Activated T-helper 1 cell treated with anti-CD3 and anti-CD28 coated beads, Interleukin-12 subunit alpha, Interleukin-12 subunit beta, Interleukin-2, Interleukin-4 antibody, amounts not matched to agents 30 ng/mL and 10 ng/mL and 1 ng/mL, durations not matched to agents 14 hours and 24 hours and 36 hours (primary cell): ENCODE measurements at places on chromosomes 4 and X.
A peak's percentile ranks its signal among the peaks of the same experiment; 100 is the strongest.

- H3K27me3 ChIP-seq, result no peaks in the 10 kb centered on the region
- H3K36me3 ChIP-seq, result no peaks in the 10 kb centered on the region
- H3K4me3 ChIP-seq, result no peak overlapping the region
- no peak for DNase-seq
Observed at GRCh38 chr4:148716431-148717052, 274.3 kb upstream of the NR3C2 start.

- H3K27ac ChIP-seq, result no peak overlapping the region
- peaks cover 6% of the 10 kb centered on the region for H3K27me3 ChIP-seq
Observed at GRCh38 chr4:56859841-56860240, 38.3 kb upstream of the SPINK2 start.

DNA sequence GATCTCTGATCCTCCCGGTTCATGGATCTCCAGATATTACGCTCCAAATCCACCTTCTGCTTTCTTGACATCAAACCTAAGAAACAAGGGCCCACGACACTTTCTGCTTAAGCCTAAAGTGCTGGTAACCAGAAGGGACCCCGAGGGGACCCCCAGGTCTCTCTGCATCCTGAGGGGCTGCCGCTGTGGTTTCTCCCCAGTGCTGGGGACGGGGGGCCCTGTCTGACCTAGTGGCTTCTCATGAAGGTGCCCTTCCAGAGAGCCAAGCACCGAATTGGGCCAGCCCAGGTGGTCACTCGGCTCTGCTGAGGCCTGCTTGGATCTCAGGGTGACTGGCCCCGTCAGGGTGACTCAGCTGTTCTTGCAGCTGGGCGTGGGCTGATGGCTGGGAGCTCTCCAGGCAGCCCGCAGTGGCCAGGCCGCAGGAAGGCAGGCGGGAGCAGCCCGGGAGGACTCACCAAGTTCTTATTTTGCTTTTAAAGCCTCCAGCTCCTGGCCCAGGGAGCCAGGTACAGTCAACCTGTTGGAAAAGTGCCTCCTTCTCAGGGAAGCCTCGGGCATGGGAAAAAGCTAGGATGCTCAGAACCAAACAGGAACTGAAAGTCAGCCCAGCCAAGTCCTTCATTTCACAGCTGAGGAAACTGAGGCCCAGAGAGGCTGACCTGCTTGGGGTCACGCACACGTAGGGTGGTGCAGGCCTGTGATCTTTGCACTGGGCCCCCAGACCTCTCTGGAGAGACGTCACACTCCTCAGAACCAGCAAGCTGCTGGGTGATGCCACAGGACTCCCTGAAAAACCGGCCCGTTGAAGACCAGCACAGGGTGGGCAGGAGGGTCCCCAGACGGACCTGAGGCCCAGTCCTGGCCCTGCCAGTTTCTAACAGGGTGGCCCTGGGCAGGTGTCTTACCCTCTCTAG is 16.7 kb downstream of the BLOC1S4 start:
- DNase-seq, result no peak
- no peaks in the 10 kb centered on the region for H3K36me3 ChIP-seq
- no peaks in the 10 kb centered on the region for H3K27me3 ChIP-seq
- H3K27ac ChIP-seq, result no peak overlapping the region

DNA sequence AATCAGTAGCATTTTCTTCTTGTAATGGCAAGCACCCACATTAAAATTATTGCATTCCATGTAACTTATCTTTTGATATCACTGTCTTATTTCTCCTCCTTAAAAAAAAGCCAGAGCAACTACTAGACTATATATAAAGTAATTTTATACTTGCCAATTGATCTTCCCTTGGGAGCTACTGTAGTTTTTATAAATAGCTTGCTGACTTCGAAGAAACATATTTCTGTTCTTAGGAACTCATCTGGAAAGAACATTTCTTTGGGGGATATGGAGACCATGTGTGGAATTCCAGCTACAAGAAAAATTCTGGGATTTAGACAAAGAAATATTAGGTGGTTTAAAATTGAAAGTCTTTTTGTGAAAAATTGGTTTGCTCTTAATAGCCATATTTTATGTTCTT is 94.9 kb downstream of the BMPR1B start:
- no peak overlapping the region for H3K27ac ChIP-seq
- no peak overlapping the region for H3K4me3 ChIP-seq

DNA sequence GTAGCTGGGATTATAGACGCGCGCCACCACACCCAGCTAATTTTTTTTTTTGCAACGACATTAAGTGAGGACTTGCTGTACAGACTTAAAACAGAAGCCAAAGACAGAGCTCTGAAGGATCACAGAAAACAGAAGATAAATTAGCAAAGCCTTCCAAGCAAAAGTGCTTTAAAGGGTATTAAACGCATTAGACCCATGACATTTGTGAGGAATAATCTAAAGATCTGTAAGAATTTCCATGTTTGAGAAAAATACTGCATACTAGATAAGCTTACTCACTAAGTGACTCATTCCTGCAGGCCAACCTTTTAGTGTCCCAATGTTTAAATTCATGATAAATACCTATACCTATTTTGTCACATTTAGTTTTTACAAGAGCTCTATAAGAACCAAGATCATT is 27.4 kb downstream of the SMARCA1 start:
- no peak overlapping the region for H3K4me3 ChIP-seq
- H3K27me3 ChIP-seq, result no peaks in the 10 kb centered on the region
- no peak for DNase-seq
- no peak overlapping the region for H3K27ac ChIP-seq

DNA sequence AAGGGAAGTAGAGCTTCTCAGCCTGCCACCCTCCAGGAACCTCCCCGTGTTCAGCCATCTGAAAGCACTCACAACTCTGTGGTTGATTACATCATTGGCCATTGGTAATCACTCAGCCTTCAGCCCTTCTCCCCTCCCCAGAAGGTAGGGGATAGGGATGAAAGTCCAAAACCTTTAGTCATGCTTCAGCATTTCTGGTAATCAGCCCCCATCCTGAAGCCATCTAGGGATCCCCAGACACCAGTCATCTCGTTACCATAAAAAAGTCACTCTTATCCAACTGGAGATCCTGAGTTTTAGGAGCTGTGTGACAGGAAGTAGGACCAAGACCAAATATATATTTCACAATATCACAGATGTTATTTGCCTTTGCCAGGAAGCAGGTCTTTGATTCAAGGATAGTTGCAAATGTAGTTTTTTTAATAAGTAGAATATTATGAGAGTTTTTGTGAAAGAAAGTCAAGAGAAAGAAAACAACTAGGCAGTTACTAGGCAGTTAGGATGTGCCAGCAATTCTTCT is 364.6 kb upstream of the NOCT start:
- no peaks in the 10 kb centered on the region for H3K27me3 ChIP-seq
- no peaks in the 10 kb centered on the region for H3K36me3 ChIP-seq
- H3K27ac ChIP-seq, result no peak overlapping the region

GRCh38 chr4:76716658-76717057 is 181.3 kb downstream of the SOWAHB start:
- no peaks in the 10 kb centered on the region for H3K36me3 ChIP-seq
- peaks cover 7% of the 10 kb centered on the region for H3K4me1 ChIP-seq
- DNase-seq, result no peak
- no peak overlapping the region for H3K4me3 ChIP-seq
- peaks cover 10% of the 10 kb centered on the region for H3K27me3 ChIP-seq

- H3K4me1 ChIP-seq, result no peaks in the 10 kb centered on the region
- no peak overlapping the region for H3K27ac ChIP-seq
- no peaks in the 10 kb centered on the region for H3K27me3 ChIP-seq
- no peak overlapping the region for H3K4me3 ChIP-seq
- no peaks in the 10 kb centered on the region for H3K36me3 ChIP-seq
Observed at GRCh38 chr4:171473155-171473554, 340.0 kb upstream of the GALNTL6 start.

DNA sequence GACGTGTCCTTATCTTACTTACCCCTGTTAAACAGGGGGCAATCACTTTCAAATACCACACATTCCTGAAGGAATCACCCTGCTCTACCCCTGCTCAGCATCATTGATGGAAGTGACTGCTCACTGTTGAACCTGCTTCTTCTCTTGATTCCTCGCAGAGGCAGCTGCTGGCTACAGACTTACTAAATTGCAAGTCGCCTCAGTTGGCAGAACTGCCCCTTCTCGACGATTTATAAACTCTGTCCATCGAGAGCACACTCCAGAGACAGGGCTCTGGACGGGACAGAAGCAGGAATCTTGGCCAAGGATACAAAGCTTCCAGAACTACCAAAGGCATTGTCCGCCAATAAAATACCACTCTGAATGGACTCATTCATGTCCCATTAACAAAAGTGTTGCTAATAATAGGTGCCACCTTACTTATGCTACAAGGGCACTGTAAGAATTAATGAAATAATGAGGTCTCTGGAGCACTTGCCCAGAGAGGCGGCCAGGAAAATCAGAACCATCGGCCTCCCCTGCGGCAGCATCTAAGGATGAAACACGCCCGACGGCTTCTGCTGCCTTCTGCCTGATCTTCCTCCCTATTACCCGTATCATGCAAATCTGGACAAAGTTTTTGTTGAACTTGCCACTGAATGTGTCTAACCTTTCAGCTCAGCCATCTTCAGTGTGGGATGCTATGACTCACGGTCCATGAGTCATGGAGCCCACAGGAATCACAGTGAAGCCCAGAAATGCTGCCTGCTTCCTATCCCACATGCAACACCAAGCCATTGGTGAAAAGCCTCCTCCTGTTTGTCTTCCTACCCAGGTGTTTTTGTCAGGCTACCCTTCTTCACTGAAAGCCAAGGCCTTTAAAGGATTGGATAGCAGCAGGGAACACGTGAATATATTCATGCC is 164.9 kb downstream of the MAML3 start:
- H3K4me1 ChIP-seq, result peaks cover 12% of the 10 kb centered on the region
- H3K27ac ChIP-seq, result no peak overlapping the region
- peaks cover 12% of the 10 kb centered on the region for H3K27me3 ChIP-seq
- no peak for DNase-seq
- H3K4me3 ChIP-seq, result no peak overlapping the region

DNA sequence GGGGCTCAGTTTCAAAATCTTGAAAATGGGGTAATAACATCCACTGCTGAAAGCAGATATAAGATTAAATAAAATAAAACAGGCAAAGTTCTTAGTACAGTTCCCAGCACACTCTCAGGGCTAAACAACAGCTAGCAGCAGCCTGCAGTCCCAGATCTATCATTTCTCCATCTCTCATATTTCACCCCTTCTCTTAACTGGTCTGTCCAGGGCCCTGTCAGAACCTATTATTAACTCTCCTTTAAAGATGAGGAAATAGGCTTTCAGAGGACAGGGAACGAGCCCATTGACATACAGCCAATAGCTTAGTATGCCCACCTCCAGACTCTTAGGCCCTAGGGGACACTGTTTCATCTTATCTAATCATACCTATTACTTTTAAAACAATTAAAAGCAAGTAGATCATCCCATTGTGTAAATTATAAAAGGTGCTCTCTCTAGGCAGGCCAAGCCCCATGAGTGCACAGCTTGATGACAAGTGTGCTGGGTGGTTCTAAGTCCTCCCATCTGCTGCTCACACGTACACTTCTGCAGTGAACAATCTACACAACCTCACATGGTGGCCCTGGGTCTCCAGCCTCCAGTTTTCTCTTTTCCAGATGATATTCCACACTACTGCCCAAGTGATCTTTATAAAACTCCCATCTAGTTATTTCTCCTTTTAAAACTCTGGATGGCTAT is 119.0 kb downstream of the APBB2 start:
- DNase-seq, result no peak
- no peak overlapping the region for H3K27ac ChIP-seq
- no peak overlapping the region for H3K4me3 ChIP-seq
- no peaks in the 10 kb centered on the region for H3K4me1 ChIP-seq
- peaks cover 2% of the 10 kb centered on the region for H3K27me3 ChIP-seq

- H3K36me3 ChIP-seq, result no peaks in the 10 kb centered on the region
- H3K27me3 ChIP-seq, result no peaks in the 10 kb centered on the region
- H3K4me3 ChIP-seq, result no peak overlapping the region
Observed at GRCh38 chrX:96314985-96315384, 369.7 kb upstream of the DIAPH2 start.

DNA sequence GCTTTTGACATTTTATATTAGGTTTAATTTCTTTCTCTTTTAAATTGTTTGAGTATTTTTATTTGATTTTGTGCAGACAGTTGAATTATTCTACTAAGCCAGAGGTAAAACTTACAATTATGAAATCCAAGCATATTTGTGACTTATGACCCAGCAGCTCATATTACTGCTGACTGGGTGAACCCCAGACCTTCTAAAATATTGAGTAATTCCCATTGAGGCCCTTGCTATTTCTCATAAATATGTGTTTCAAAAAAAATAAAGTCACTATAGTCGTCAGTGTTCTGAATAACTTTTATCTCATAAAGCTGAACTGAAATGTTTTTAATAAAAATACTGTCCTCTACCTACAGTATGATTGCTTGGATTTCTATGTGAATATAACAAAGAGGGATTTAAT is 303.1 kb downstream of the IQCM start:
- H3K4me3 ChIP-seq, result no peak overlapping the region
- H3K27ac ChIP-seq, result no peak overlapping the region
- no peaks in the 10 kb centered on the region for H3K27me3 ChIP-seq
- H3K4me1 ChIP-seq, result no peaks in the 10 kb centered on the region
- no peak for DNase-seq

GRCh38 chr4:181874602-181875001 is 368.6 kb upstream of the TENM3 start:
- H3K4me1 ChIP-seq, result no peaks in the 10 kb centered on the region
- no peak overlapping the region for H3K27ac ChIP-seq
- no peaks in the 10 kb centered on the region for H3K27me3 ChIP-seq
- no peak overlapping the region for H3K4me3 ChIP-seq

DNA sequence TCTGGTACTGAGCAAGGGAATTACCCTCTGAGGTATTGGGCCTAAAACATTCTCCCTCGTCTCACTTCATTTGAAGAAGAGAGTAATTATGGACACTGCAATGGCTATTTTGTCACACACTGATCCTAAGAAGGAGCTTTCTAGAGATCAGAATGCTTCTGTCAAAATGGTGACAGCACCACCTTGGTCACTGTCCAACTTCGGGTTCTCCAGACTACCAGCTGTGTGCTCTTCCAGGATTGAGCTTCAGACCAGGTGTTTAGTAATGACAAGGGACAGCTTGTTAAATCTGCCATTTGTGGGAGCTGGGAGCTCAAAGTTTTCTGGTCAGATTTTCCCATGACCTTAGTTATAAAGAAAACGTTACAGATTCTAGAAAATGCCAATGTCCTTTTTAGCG is 105.4 kb downstream of the POLA1 start:
- no peaks in the 10 kb centered on the region for H3K4me1 ChIP-seq
- DNase-seq, result no peak
- H3K27ac ChIP-seq, result no peak overlapping the region
- no peak overlapping the region for H3K4me3 ChIP-seq

- no peak overlapping the region for H3K4me3 ChIP-seq
- DNase-seq, result no peak
- peak overlapping the region; percentile 29 for H3K27ac ChIP-seq
- H3K36me3 ChIP-seq, result peaks cover 32% of the 10 kb centered on the region
- H3K4me1 ChIP-seq, result peaks cover 17% of the 10 kb centered on the region
Observed at GRCh38 chrX:19579485-19579884, 64.2 kb upstream of the MAP3K15 start.

DNA sequence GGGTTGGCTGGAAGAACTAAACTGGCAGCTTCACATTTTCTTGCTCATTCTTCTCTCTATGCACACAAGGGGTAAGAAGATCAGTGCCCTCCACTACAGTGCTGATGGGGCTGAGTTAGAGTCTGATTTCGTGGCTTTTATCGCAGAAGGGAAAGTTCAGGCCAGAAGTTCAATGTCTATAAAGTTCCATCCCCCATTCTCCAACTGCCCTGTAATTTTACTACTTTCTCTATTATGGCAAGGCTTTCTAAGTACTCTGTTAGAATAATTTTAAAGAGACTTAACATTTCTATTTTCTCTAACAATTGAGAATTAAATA is 293.9 kb downstream of the BMPR1B start:
- no peak overlapping the region for H3K4me3 ChIP-seq
- no peak overlapping the region for H3K27ac ChIP-seq
- H3K27me3 ChIP-seq, result peaks cover 3% of the 10 kb centered on the region
- no peaks in the 10 kb centered on the region for H3K4me1 ChIP-seq
